ENCODE measurements at places on chromosomes 5 and 9. TPM values are rescaled to one million over a fixed set of nuclear protein-coding genes. Genes with fewer than 3 reads are reported as not detected.

DNA sequence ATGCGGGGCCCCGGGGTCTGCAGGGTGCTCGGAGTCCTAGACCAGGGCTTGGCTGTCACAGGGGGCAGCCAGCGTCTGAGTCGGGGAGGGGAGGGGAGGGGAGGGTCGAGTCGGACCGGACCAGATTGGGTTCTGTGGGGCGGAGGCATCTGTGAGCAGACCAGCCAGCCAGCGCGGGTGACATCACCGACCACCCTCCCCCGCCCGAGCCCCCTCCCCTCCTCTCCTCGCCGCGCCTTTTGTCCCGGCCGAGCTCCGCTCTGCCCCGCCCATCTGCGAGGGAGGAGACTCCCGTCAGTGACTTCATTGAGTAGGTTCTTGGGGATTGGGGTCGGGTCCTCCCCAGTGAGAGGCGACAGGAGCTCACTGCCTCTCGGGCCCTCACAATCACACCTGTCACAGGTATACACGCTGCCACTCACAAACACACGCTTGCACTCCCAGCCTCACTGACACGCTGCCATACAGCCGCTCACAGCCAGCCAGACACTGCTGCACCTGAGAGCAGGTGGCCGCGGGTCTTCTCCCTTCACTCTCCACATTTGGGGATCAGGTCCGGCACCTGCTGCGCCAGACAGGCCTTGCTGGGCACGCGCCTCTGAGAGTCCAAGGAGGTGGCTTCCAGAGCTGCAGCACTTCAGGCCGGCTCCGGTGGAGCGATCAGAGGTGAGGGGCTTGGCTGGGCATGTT is 546 bp downstream of the DNAJB5 start:
- H3K4me1 ChIP-seq, result peaks cover 6% of the 10 kb centered on the region
- DNase-seq, result peak; percentile 81
- peak overlapping the region; percentile 84 for H3K4me3 ChIP-seq
- no peaks in the 10 kb centered on the region for H3K36me3 ChIP-seq

SPATA31E1 gene
- not detected for total RNA-seq

- no peak overlapping the region for H3K4me3 ChIP-seq
- H3K27me3 ChIP-seq, result no peaks in the 10 kb centered on the region
- no peaks in the 10 kb centered on the region for H3K36me3 ChIP-seq
- no peak for DNase-seq
- no peak overlapping the region for H3K27ac ChIP-seq
- H3K4me1 ChIP-seq, result no peaks in the 10 kb centered on the region
Observed at GRCh38 chr5:10266839-10267238, 16.8 kb downstream of the CCT5 start.

ERAP2 gene
- 29.2 TPM for total RNA-seq

DNA sequence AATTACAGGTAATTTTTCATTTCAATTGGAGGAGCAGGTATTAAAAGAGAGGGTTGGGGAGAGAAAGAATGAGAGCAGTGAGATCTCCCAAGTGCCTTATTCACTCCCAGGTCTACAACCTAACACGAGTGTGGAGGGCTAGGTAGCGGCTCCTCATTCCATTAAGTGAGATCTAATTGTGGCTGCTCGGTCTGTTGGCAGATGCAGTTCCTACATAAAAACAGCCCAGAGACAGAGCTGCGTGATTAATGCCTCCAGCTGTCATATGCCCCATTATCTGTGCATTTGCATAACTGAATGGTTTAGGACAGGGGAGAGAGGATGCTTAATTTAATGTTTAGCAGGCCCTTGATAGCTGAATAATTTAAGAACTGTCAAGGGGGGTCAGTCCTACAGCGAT is 100.5 kb downstream of the PSAT1 start:
- H3K27ac ChIP-seq, result no peak overlapping the region
- no peaks in the 10 kb centered on the region for H3K4me1 ChIP-seq
- no peak for DNase-seq
- no peak overlapping the region for H3K4me3 ChIP-seq
- H3K27me3 ChIP-seq, result no peaks in the 10 kb centered on the region

DNA sequence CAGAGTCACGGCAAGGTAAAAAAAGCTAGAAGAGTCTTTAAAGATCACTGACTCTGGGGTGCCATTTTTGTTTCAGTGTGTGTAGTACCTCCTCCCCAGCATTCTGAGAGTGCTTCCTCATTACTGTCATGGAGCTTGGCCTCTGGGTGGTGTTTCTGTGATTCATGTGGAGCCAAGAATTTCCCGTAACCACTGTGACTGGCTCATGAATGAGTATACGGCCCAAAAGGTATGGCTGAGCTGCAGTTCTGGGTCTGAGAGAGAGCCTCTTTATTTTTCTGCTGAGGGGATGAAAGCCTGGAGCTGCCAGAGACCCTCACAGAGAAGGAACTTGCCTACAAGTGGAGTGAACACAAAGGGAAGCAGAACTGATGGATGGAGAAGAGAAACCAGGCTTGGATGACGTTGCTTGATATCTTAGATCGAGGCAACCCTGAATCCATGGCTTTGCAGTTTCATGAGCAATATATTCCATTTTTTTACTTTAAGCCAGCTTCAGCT is 85.6 kb downstream of the PTTG1 start:
- H3K27me3 ChIP-seq, result no peaks in the 10 kb centered on the region
- H3K4me1 ChIP-seq, result no peaks in the 10 kb centered on the region
- no peak overlapping the region for H3K27ac ChIP-seq
- DNase-seq, result no peak

- H3K27me3 ChIP-seq, result no peaks in the 10 kb centered on the region
- H3K36me3 ChIP-seq, result no peaks in the 10 kb centered on the region
- DNase-seq, result no peak
Observed at GRCh38 chr5:29993286-29993685, 1200.2 kb upstream of the CDH6 start.

DNA sequence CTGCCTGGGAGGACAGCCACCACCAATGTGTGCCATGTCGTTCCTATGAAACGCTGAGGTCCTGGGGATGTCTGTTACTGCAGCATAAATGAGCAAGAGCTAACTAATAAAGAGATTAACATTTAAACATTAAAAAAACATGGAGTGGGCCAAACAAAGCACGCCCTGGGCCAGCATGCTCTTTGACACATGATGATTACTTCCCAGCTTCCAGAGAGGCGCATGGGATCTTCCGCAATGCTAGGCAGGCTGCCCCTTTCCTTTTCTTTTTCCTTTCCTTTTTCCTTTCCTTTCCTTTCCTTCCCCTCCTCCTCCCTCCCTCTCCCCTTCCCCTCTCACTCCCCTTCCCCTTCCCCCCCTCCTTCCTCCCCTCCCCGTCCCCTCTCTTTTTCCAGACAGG is 10.6 kb upstream of the TENT4A start:
- H3K36me3 ChIP-seq, result no peaks in the 10 kb centered on the region
- no peak for DNase-seq
- no peak overlapping the region for H3K27ac ChIP-seq
- peaks cover 2% of the 10 kb centered on the region for H3K4me1 ChIP-seq

SNAPC3 gene
- total RNA-seq, result 37.1 TPM

FBLL1 gene
- total RNA-seq, result not detected

OMD gene
- total RNA-seq, result 24.4 TPM

GRCh38 chr5:154646745-154647113 is 108.4 kb upstream of the LARP1 start:
- DNase-seq, result no peak
- no peaks in the 10 kb centered on the region for H3K4me1 ChIP-seq

IFNB1 gene
- total RNA-seq, result not detected

DNA sequence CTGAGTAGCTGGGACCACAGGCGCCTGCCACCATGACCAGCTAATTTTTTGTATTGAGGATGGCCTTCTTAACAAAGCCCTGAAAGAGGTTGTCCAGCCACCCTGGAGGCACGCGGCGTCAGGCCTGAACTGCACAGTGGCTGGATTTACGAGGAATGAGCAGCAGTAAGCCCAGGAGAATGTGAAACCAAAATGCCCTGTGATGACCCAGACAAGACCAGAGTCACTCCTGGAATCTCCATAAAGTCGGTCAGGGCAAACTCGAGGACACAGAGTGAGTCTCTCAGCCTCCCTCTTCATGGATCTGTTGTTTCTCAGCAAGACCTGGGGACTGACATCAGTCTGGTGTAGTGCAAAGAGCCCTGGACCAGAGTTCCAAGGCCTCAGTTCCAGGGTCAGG is 53.2 kb upstream of the C5orf58 start:
- H3K4me1 ChIP-seq, result no peaks in the 10 kb centered on the region
- H3K27me3 ChIP-seq, result no peaks in the 10 kb centered on the region
- no peak overlapping the region for H3K27ac ChIP-seq
- no peak for DNase-seq
- H3K36me3 ChIP-seq, result no peaks in the 10 kb centered on the region

DNA sequence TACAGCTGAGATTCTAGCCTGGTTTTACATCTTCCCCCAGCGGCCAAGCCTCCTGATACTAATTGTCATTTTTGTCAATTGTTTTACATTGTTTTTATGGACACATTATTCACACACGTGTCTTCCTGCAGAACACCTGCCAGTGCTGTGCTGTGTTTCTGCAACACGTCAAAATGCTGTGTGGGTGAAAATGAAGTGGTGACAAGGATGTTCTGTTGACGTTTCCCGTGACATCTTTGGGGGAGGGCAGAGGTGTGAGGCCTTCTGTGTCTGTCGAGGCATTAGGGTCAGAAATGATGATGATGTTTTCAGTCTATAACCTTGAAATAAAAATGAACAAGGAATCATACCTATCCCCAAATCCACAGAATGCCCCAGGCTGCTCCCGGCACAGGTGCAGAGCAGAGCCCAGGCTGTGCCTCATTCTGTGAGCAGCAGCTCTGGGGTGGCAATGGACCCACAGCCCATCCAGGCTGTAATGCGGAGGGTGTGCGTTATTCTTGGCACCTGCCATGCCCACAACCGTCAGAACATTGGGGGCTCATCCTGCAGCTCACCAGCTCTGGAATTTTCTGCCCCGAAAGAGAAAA is 23.6 kb upstream of the CEP72 start:
- H3K4me3 ChIP-seq, result no peak overlapping the region
- no peak overlapping the region for H3K27ac ChIP-seq
- H3K27me3 ChIP-seq, result no peaks in the 10 kb centered on the region

DNA sequence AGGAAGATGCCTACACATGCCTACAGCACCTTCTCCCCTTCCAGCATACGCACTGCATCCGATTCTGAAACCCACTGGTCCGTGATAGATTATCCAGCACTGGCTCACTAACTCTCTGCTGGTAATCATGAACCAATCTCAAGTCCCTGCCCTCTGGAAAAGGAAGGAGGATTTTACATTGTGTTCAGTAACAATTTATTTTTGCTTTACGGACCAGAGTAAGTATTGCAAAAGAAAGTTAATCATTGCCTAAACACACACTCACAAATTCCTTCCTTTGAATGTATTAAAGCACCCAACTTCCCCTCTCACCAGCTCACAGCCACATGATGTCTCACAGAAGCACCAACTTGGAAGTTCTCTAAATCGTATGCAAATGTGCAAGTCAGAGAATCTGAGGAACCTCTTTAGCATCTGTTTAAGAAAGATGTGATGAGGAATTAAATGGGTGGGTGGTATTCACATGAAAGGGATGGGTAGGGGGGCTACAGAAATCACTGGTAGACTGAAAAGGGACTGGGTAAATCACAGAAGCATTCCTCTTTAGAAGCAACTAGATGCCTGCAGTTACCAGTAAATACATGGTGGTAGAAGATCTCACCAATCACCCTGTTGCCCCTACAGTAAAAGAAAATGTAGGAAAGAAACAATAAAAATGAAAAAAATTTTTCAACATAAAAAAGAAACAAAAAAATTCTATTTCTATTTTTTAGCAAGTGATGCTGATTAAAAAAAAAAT is 8.4 kb downstream of the GNAQ start:
- no peaks in the 10 kb centered on the region for H3K36me3 ChIP-seq
- H3K4me1 ChIP-seq, result peaks cover 3% of the 10 kb centered on the region
- no peak for DNase-seq
- no peak overlapping the region for H3K4me3 ChIP-seq
- no peak overlapping the region for H3K27ac ChIP-seq

GRCh38 chr5:63085561-63085960 is 506.9 kb downstream of the LRRC70 start:
- no peak overlapping the region for H3K27ac ChIP-seq
- no peaks in the 10 kb centered on the region for H3K27me3 ChIP-seq
- no peak for DNase-seq
- no peaks in the 10 kb centered on the region for H3K36me3 ChIP-seq
- no peak overlapping the region for H3K4me3 ChIP-seq

GRCh38 chr5:157312492-157312891 is 46.6 kb downstream of the CYFIP2 start:
- no peaks in the 10 kb centered on the region for H3K27me3 ChIP-seq
- H3K4me1 ChIP-seq, result no peaks in the 10 kb centered on the region
- H3K4me3 ChIP-seq, result no peak overlapping the region
- no peaks in the 10 kb centered on the region for H3K36me3 ChIP-seq

TNFSF15 gene
- total RNA-seq, result 0.15 TPM

- no peak overlapping the region for H3K4me3 ChIP-seq
- no peaks in the 10 kb centered on the region for H3K4me1 ChIP-seq
- no peaks in the 10 kb centered on the region for H3K36me3 ChIP-seq
- H3K27ac ChIP-seq, result no peak overlapping the region
Observed at GRCh38 chr5:101534491-101535110, 631.5 kb upstream of the ST8SIA4 start.

FOXD4L6 gene
- not detected for total RNA-seq

BRINP1 gene
- not detected for total RNA-seq

GRCh38 chr5:168672888-168673287 is 93.7 kb upstream of the PANK3 start:
- H3K36me3 ChIP-seq, result no peaks in the 10 kb centered on the region
- H3K4me1 ChIP-seq, result no peaks in the 10 kb centered on the region
- no peak overlapping the region for H3K4me3 ChIP-seq

DNA sequence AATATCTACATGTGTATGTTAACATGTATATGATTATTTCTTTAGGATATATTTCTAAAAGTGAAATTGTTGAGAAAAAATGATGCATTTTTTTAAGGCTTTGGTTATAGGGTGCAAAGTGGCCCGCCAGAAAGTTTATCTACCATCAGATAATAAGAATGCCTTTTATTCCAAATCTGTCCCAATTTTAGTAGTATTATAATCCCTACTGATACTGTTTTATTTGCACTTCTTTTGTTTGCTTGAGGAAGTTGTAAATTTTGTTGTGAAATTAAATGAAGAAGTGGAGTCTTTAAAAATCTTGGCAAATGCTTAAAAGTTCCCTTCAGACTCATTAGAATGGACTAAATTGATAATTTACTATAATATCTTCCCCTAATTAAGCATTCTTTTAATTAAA is 73.0 kb downstream of the NIPBL start:
- no peaks in the 10 kb centered on the region for H3K36me3 ChIP-seq
- H3K27ac ChIP-seq, result no peak overlapping the region
- no peaks in the 10 kb centered on the region for H3K27me3 ChIP-seq
- no peak overlapping the region for H3K4me3 ChIP-seq
- DNase-seq, result no peak

DNA sequence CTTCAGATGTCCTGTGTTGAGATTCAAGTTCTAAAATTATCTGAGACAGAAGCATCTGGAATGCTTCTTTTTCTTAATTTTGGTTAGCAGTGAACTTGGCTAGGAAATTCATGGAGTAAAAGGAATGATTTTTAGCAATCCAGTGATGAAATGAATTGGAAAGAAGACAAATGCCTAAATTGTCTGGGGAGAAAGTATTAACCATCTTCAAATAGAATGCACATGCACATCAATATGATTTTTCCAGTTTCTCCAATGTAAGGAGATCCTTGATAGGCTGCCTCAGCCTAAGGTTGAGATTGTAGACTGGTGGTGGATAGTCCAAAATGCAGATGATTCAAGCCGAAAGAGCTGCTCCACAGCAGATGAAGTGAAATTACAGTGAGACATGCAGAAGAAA is 106.7 kb downstream of the PCSK5 start:
- no peak for DNase-seq
- H3K4me3 ChIP-seq, result no peak overlapping the region
- no peak overlapping the region for H3K27ac ChIP-seq
- H3K27me3 ChIP-seq, result no peaks in the 10 kb centered on the region

- H3K4me1 ChIP-seq, result no peaks in the 10 kb centered on the region
- no peak overlapping the region for H3K4me3 ChIP-seq
- H3K27ac ChIP-seq, result no peak overlapping the region
- H3K27me3 ChIP-seq, result no peaks in the 10 kb centered on the region
- no peak for DNase-seq
Observed at GRCh38 chr5:6786786-6787495, 73.7 kb downstream of the TENT4A start.

Measured in uterus (tissue), 4 donors.